Activated CD4-positive, alpha-beta T cell treated with anti-CD3 and anti-CD28 coated beads for 24 hours (primary cell): ENCODE measurements at places on chromosomes 7 and 10.

DNA sequence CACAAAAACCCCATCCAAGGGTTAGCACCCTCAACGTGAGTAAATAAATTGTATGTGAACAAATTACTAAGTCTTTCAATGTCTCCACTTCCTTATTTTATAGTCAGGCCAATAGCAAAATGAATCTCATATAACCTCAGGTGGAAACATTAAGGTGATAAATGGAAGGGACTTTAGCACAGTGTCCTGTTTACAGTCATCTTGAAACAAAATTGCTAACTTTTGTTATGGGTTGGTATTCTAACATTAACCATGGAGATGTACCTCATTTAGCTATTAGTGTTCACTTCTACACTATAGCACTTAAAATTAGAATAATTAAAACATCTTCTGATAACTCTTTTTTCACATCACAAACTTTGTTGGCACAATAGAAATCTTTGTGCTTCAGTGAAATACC, 255.8 kb upstream of the CNTNAP2 start:
- no peak for DNase-seq

GRCh38 chr10:84945791-84946190, 617.4 kb downstream of the CCSER2 start:
- DNase-seq = no peak

GRCh38 chr10:63206576-63206975, 73.4 kb downstream of the NRBF2 start:
- no peak for DNase-seq

DNA sequence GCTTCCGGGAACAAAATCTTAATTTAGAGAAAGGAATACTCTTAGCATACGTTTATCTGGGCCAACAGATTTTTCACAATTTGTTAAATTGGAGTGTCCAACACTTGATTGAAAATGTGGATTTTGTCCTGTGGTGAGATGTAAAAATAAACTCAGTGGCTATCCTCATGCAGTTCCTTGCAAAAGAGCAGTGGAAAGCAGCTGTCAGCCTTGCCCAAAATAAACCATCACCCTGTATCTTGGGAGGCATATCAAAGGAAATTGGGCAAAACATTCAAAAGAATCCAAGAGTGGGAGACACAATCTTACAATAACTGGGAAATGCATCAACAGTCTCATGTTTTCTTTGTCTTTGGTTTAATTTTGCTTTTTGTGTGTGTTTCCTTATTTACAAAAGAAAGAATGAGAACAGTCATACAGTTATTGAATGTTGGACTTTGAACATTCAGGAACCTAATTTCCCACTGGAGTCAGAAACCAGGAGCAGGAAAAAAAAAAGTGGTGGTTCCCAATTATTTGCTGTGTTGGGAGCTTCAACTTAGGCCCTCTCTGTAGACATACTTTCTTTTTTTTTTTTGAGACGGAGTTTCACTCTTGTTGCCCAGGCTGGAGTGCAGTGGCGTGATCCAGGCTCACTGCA, 44.4 kb upstream of the DGKI start:
- DNase-seq = no peak

DNA sequence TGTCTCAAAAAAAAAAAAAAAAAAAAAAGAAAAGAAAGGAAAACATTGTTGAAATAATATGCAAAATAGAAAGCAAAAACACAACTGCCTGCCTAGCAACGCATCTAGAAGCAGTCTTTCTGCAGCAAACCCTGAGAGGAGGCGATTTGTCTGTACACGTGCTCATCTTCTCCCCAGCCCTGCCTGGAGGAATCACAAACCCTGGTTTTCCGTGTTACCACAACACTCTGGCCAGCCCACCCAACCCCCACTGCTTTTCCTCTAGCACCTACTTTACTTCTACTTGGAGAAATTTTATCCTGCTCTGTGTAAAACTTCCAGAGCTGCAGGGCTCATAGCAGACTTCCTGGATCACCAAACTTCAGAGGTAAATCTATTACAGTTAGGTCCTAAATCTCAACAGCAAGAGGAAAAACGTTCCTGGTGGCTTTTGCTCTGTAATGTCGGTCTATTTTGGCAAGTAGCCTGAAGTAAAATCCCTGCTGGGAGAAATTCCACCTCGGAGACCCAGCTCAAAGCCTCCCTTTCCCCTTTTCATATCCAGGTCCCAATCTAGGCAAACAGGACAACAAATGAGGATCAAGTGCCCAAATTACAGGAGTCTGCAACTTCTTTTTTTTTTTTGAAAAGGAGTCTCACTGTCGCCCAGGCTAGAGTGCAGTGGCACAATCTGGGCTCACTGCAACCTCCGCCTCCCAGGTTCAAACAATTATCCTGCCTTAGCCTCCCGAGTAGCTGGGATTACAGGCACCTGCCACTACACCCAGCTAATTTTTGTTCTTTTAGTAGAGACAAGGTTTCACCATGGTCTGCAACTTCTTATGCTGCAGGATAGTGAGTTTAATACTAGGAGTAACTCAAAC, 91.6 kb downstream of the DNMBP start:
- DNase-seq = no peak

GRCh38 chr7:157527686-157528085, 190.9 kb downstream of the DNAJB6 start:
- no peak for DNase-seq

DNA sequence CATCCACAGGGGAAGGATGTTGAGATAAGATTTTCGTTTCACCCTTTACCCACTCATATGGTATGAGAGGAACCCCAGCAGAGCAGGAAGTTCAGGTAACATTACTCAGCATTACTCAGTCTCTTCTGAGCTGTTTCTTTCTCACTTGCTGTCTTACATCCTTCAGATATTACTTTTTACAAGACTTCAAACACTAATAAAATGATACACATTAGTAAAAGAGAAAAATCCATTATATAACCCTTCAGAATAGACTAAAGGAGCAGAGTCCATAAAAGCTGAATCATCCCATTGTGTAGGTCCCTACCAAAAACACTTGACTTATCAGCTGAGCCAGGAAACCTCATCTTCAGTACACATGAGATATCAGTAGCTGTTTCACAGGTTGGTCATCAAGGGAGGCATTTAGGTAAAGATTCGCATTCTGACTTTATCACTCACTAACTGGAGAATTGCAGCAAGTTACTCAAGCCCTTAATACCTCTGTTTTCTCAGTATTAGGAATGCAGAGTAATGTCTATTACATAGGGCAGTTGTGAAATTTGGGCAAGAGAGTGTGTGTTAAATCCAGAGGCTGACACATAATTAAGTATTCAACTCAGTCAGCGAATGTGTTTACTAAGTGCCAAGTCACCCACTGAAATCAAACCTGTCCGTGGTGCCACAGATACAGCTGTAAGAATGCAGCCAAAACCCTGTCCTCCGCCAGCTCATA, 44.7 kb downstream of the KLF6 start:
- DNase-seq = no peak

- DNase-seq = peak; percentile 14
Measured at GRCh38 chr10:84665883-84666463, 337.6 kb downstream of the CCSER2 start.

DNA sequence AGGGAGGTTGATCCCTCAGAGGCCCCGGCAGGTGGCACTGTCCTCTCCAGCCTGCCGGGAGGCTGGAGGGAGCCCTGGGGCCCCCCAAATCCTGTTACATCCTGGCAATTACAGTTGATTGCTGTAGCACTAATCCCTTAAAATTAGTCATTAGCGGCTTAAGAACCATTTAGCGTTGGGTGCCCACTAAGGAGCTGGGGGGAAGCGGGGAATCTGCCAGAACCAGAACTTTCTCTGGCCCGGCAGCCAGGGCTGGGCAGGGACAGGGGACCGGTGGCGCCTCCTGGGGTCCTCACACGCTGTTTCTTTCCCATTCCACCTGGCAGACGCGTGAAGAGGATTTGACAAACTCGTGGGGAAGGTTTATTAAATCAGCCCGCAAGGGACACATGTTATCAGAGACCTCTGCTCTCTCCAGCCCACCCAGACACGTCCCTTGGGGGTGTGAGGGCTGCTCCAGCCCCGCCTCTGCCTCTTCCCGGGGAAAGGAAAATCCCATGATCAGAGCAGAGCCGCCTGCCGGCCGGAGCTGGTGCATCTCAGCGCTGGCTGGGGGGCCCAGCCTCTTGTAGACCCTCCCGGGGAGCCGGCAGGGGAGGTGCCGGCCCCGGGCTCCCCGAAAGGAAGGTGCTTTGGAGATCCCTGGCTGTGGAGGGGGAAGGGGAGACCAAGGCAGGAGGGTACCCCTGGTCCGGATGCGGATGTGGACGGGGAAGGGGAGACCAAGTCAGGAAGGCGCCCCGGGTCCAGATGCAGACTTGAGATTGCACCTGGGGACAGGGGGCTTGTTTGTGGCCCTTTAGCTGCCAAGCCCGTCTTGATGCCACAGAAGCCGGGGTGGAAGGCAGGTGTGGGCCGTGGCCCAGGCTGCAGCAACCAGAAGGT, 142.7 kb downstream of the ELFN1 start:
- no peak for DNase-seq

DNA sequence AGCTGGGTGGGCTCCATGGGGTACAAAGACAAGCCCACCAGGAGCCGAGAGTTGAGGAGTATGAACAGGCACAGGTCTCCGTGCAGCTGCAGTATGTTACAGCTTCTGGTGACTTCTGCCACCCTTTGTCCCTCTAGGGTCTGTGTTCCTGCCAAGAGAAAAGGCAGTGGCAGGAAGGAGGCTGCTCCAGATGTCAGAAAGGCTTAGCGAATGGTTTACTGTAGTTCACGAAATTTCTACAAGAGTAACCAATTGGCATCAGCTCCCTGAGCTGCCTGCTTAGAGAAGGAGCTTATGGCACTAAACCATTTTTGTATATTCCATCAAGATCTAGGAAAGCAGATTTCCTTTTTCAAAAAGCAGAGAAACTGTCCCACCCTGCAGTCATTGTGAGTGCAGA, 48.2 kb upstream of the TMEM72 start:
- DNase-seq = no peak

DNA sequence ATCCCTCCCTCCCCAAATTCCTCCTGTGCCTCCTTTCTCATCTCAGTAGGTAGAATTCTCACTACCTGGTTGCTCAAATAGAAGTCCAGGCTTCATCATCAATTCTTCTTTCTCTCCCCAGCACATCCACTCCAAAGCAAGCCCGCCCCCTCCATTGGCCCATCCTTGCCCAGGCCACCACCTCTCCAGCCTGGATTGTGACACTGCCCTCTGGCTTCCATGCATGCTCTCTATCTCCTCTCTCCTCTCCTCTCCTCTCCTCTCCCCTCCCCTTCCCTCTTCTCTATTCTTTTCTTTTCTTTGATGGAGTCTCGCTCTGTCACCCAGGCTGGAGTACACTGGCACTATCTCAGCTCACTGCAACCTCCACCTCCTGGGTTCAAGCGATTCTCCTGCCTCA, 144.9 kb downstream of the UBE2H start:
- no peak for DNase-seq

- DNase-seq = no peak
Measured at GRCh38 chr10:103668351-103669242, 175.1 kb downstream of the NEURL1 start.

GRCh38 chr10:72886621-72887020, 6.9 kb upstream of the OIT3 start:
- no peak for DNase-seq

- no peak for DNase-seq
Measured at GRCh38 chr7:34487391-34488115, 170.5 kb upstream of the NPSR1 start.

DNA sequence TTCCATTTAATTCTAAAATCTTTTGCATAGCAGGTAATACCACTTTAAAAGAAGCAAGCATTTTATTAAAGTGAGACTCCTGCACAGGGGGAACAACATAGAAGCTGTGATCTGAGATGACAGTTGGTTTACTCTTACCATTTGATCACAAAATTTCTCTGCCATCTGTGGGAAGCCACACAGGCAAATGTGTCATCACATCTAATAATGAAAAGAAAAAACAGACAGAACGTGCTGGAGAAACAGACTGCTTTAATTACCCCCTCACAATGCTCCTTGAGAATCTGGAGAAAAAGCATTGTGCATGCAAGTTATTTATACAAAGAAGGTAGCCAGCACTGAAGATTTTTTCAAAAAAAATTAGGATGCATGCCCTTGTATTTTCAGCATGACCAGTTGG, 165.2 kb upstream of the PTER start:
- DNase-seq = no peak

DNA sequence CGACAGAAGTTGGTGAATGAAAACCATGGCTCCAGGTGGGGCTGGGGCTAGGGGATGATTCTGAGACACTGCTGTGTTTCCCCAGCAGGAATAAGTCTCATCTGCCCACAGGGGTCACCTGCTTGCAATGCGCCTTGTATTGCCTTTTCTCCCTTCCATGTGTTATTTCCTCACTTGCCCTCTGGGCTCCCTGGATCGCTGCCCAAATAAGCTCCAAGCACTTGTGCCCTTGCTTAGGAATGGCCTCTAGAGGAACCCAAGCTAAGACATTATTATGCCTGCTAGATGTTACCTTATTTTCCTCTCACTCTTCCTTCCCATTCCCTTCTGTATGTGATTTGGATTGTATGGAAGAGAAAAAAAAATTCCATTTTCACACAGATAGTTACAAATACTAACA, 24.8 kb upstream of the PLPP4 start:
- DNase-seq = no peak

GRCh38 chr7:43750016-43750887, 8.2 kb upstream of the BLVRA start:
- no peak for DNase-seq

GRCh38 chr7:146922782-146923181, 806.2 kb downstream of the CNTNAP2 start:
- no peak for DNase-seq

GRCh38 chr10:103685880-103686669, 169.3 kb downstream of the SH3PXD2A start:
- peak; percentile 72 for DNase-seq

DNA sequence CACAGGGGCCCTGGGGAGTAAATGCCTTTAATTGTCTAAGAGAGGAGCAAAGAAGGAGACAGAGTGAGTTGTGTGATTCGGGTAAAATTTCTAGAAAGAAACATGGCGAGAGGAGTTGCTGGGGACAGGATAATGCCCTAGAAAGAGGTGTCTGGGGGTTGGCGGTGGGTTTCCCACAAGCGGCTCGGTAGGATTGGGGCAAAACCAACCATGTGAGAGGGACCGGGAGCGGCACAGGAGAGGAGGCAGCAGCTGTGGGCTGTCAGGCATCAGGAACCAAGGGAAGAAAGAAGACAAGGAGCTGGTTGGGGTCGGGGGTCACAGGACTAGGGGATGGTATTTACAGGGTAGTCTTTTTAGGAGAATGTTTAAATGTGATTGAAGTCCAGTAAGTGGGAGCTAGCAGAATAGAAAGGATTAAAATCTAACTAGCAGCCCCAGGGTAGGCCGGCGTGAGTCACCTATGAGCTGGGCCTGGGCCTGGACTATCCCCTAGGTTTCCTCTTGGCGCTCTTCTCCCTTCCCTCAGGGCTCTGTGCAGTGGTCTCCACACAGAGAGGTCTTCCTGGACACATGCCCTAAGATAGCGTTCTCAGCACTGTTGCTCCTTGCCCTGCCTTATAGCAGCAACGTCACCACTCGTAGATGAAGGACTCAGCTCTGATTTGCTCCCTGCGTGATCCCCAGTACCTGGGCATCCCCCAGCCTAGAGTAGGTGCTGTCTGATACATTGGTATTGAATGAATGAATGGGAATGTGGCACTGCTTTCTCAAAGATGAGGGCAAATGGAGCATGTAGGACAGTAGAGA, 32.6 kb downstream of the IKZF1 start:
- DNase-seq = no peak

GRCh38 chr7:55021053-55021452, 2.2 kb downstream of the EGFR start:
- no peak for DNase-seq

- DNase-seq = no peak
Measured at GRCh38 chr7:41917-42565, 150.3 kb upstream of the FAM20C start.
